ENCODE measurements at places on chromosomes 12 and 14. TPM values are rescaled to one million over a fixed set of nuclear protein-coding genes. Genes with fewer than 3 reads are reported as not detected.

NAV3 gene
- 1.9 TPM for polyA plus RNA-seq

DAD1 gene
- 202 TPM for polyA plus RNA-seq

KRT8 gene
- 2,417 TPM for polyA plus RNA-seq

RHEBL1 gene
- 0.61 TPM for polyA plus RNA-seq

CFAP54 gene
- 0.31 TPM for polyA plus RNA-seq

HHIPL1 gene
- polyA plus RNA-seq, result not detected

INHBC gene
- 0.49 TPM for polyA plus RNA-seq

OTOGL gene
- polyA plus RNA-seq, result not detected

SLCO1B1 gene
- polyA plus RNA-seq, result not detected

RAD51B gene
- 3.1 TPM for polyA plus RNA-seq

CPNE6 gene
- 0.03 TPM for polyA plus RNA-seq

All from small intestine (tissue), 16 donors.